ENCODE measurements at places on chromosomes 5 and 9. TPM values are rescaled to one million over a fixed set of nuclear protein-coding genes. Genes with fewer than 3 reads are reported as not detected.

GRCh38 chr9:3124001-3124400 lies 280.1 kb upstream of the PUM3 start:
- no peak for DNase-seq

- no peak for DNase-seq
Measured at GRCh38 chr9:86943201-86944113, 3.8 kb downstream of the GAS1 start.

- DNase-seq = no peak
Measured at GRCh38 chr5:84260140-84260539, 124.5 kb downstream of the EDIL3 start.

DNA sequence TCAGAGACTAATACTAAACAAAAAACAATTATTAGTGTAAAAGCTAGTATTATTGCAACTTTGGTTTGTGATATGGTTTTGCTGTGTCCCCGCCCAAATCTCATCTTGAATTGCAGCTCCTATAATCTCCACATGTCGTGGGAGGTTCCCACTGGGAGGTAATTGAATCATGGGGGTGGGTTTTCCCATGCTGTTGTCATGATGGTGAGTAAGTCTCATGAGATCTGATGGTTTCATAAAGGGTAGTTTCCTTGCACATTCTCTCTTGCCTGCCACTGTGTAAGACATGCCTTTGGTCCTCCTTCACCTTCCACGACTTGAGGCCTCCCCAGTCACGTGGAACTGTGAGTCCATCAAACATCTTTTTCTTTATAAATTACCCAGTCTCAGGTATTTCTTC lies 325.9 kb upstream of the DAB2 start:
- DNase-seq = no peak

DNA sequence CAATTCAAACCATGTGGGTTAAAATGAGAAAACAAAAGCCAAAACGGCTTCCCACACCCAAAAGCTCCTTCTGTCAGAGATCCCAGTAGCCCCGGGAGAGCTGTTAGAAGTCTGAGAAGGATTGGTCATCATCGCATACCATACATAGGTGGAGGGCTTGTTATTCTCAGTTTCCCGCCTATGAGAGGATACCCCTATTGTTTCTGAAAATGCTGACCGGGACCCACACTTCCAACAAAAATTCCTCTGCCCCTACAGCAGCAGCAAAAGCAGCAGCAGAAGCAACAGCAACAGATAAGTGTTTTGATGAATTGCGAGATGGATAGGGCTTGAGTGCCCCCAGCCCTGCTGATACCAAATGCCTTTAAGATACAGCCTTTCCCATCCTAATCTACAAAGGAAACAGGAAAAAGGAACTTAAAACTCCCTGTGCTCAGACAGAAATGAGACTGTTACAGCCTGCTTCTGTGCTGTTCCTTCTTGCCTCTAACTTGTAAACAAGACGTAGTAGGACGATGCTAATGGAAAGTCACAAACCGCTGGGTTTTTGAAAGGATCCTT lies at the start of gene TEK:
Gene TEK (plus strand): TSS at position 245 of the 561 bp plus-strand sequence. CDS start 366 bp downstream, outside the sequence.
- DNase-seq = no peak

Gene QSOX2
- total RNA-seq = 7.2 TPM

Gene STK32A
- total RNA-seq = 9.5 TPM

DNA sequence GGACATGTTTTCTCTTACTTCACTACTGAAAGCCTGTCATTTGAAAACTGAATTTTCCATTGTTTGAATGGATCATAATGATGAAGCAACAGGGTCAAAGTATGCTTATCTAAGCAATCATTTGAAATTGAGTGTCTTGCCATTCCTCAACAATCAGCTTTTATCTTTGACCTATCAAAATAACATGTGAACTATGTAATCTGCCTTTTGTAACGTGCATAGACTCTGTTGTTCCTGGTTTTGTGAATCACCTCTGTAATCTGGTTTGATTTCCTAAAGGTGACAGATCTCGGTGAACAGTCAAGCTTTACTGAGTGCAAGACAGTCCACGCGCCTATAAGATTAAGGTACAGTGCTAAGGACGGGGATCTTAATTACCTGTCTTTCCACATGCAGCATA lies 3.3 kb downstream of the MEF2C start:
- DNase-seq = no peak

Gene CTNND2
- not detected for total RNA-seq

Gene ZNF483
- 9.7 TPM for total RNA-seq

Gene CATSPER3
- not detected for total RNA-seq

DNA sequence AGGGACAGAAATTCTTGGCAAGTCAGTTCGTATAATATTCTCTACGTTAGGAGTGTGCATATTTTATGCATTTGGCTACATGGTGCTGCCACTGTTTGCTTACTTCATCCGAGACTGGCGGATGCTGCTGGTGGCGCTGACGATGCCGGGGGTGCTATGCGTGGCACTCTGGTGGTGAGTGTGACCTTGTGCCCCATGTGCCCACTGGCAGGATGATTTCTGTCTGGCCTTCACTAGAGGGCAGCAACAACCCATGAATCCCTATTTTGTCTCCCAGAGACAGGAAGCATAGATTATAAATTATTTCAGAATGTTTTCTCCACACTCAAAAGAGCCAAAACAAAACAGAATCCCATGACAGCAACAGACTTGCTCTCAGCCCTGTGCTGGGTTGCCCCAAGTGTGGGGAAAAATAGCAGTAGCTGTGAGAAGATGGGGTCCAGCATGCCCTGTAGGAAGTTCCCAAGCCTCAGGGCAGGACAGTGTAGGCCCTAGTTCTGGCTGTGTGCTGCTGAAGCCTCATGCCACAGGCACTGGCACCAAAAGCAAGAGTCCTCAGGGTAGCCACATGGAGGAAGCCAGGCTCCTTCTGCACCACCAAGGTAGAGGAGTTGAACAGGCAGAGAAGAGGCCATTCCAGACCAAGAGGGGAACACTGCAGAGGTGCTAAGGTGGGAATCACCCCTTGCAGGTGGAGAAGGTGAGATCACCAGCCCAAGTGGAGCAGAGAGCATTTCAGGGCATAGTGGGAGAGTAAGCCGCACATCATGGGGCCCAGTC lies 16.0 kb downstream of the SLC22A5 start:
- no peak for DNase-seq

Gene GABRA1
- total RNA-seq = not detected

GRCh38 chr5:135921388-135921787 lies 25.7 kb upstream of the IL9 start:
- DNase-seq = no peak

Gene F2R
- 240 TPM for total RNA-seq

Gene NEK6
- total RNA-seq = 24.0 TPM

DNA sequence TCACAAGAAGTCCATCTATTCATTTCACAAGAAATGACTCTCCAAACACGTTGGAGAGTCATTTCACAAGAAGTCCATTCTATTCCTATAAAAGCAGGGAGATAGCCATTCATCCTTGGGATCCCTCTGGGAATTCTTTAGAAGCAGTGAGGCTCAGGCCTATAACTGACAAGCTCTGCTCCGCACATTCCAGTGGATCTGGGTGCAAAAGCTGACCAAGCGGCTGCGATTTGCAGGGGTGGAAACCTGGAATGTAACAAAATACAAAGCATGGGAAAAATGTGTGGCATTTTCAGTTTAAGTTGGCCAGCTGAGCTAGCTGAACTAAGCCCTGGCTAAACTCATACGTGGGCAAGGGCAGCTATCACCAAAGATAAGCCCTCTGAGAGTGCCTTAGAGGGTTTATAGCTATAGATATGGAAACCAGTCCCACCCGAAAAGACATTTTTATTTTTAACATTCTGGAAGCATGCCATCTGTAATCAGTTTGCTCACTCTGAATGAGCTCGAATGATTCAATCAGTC lies 8.7 kb downstream of the TAS2R1 start:
- no peak for DNase-seq

GRCh38 chr5:181008136-181008535 lies 19.5 kb downstream of the BTNL3 start:
- no peak for DNase-seq

- DNase-seq = no peak
Measured at GRCh38 chr5:105836887-105837286, 1833.8 kb downstream of the EFNA5 start.

GRCh38 chr9:130952065-130952762 lies 13.2 kb upstream of the FIBCD1 start:
- no peak for DNase-seq

DNA sequence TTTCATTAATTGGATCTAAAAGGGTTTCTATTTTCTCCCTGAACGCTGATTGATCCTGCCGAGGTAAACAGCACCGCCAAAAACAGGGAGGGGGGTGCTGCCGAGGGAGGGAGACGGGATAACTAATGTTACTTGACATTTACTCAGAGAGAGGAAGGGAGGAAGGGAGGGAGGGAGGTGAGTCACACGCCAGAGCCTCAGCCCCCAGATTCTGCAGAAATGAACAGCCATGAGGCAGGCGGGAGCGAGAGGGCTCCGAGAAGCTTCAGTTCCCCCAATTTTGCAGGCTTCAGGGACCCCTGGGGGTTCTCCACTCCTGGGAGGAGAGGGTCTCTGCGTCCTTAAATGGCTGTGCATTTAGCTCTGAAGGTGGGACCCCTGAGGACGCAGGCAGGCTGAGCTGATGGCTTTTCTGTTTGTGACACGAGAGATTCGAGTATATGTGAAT lies 59.1 kb upstream of the IER5L start:
- DNase-seq = no peak

DNA sequence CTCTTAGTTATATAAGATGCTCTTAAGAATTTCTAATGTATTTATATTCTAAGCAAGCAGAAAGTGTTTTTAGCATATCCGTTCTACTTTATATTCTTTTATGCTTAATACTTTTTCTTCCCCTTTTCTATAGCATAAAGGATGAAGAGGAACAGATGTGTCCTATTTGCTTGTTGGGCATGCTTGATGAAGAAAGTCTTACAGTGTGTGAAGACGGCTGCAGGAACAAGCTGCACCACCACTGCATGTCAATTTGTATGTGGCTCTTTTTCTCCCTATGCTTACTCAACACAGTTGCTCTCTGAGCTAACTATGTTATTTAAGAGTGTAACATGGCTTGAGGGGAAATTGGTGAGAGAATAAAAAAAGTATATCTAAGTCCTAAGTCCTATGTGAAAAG lies 37.6 kb upstream of the SETD9 start:
- no peak for DNase-seq

DNA sequence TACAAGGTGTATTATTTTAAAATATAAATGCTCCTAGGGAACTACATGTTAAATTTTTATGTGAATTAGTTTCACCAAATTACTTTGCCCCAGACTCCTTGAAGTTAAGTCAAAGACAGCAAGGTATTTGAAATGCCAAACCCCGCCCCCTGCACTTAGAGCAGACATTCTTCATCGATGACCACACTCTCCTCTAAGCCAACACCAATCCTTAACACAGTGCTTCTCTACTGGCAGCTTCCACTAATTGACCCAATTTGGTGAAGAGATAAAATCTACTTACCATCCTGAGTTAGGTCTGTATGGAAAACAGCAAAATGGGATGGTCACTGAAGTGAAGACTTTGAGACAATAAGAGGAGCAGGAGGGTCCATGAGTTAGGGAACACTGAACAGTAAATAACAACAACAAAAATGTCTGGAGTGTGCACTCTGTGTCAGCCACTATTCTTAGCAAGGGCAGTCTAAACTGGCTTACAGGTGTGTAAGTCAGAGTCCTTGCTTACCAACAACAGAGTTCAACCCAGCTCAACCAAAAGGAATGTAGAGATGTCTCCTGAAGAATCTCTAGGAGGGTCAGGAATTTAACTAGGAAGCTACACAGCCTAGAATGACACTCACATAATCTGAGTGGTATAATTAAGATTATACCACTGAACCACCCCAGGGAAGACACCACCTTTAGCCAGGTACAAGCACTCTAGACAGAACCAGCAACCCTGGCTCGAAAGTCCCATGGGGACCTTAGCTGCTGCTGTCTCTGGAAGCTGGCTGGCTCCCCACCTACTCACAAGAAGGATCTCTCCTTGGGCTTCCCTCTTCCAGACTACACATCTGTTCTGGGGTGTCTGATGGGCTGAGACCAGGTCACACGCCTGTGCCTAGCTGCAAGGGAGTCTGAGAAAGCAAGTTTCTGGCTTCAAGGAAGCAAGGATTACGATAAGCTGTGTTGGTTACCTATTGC lies 8.8 kb upstream of the UBE2QL1 start:
- no peak for DNase-seq

DNA sequence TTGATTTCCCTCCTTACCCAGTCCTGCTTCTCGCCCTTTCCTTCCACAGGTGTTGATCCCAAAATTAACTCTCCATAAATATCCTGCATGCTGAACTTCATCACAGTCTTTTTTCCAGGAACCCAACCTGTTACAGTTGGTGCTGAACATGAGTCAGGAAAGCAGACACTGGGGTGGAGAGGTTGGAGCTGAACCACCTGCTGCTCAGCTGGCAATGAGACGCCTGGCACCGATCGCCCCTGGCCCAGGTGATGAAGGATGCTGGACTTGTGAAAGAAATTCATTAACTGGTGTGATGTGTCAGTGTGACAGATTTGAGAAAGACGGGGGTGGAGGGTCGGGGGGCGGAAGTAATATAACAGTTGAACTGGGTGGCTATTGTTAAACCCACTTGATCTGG lies 30.6 kb downstream of the CPLX2 start:
- no peak for DNase-seq

Gene MSMP
- not detected for total RNA-seq

- DNase-seq = no peak
Measured at GRCh38 chr5:131998431-131999040, 12.9 kb downstream of the ACSL6 start.

DNA sequence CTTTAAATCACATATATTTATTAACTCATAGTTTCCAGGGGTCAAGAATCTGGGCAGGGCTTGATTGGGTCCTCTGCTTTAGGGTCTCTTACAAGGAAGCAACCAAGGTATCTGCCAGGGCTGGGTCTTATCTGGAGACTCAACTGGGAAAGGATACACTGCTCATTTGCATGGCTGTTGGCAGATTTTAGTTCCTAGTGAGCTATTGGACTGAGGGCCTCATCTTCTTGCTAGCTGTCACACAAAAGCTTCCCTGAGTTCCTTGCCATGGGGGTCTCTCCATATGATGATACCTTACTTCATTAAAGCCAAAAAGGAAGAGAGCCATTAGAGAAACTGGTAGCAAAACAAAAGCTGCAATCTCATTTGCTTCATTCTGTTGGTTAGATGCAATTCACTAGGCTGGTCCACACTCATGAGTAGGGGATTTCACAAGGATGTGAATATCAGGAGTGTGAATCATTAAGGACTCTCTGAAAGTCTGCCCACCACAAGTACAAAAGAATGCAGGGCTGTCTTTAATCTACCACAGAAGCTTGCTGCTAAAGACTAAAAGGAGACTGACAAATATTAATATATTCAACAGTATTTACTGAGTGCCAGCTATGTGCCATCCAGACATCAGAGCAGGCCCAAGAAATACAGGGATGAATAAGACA lies 42.0 kb upstream of the TIMD4 start:
- no peak for DNase-seq

Measured in thoracic aorta (tissue), 2 donors.